Peyer's patch (tissue), 4 donors: ENCODE measurements at places on chromosomes 2 and 18. TPM values are rescaled to one million over a fixed set of nuclear protein-coding genes. Genes with fewer than 3 reads are reported as not detected.

- no peak for DNase-seq
Observed at GRCh38 chr2:46655551-46656436, 176.4 kb downstream of the TMEM247 start.

DNA sequence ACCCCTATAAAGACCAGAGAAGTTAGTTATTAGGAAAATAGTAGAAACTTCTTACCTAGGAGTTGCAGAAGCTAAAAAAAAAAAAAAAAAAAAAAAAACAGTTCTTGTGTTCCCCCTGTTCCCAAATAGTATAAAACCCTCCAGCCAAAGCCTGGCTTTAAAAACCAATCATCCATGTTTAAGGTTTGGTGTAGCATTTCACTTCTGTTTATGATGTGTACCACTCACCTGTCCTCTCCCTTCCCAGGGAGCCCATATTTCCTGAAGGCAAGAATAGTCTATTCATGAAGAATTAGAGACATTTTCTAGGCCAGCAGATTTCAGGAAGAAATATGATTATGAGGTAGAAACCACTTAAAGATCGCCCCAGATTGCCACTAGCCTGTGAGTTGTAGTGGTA, 273.6 kb downstream of the SETBP1 start:
- no peak for DNase-seq

SOWAHC gene
- total RNA-seq: 16.1 TPM

IER3IP1 gene
- 11.1 TPM for total RNA-seq

GCG gene
- total RNA-seq: 36.9 TPM

- no peak for DNase-seq
Observed at GRCh38 chr2:157055660-157056199, 201.8 kb upstream of the GALNT5 start.

GRCh38 chr2:134536296-134536695, 182.5 kb downstream of the TMEM163 start:
- DNase-seq: no peak

DNA sequence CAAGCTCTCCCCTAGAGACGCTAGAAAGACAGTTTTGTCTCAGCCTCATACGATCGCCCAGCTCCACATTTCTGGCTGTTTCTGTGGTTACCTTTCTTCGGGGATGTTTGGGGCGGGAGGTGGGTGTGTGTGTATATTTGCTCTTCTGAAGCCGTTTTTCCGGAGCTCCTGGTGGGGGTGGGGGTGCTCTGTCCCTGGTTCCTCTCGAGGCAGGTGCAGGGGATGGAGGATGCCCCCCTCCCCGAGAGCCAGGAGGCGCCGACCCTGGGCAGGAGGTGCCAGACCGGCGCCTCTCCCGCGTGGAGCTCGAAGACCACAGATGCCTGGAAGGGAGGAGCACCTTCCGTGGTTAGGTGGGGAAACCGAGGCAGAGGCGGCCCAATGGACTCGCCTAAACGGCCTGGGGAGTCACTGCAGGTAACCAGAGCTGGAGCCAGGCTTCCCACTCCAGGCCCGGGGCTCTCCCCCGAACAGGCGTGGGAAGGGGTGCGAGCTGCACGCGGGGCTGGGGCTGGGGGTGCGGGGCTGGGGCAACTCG, 694 bp upstream of the HPCAL1 start:
- DNase-seq: no peak

GRCh38 chr18:58955001-58955400, 90.3 kb downstream of the ZNF532 start:
- no peak for DNase-seq
